ENCODE measurements at places on chromosomes 1 and 21. TPM values are rescaled to one million over a fixed set of nuclear protein-coding genes. Genes with fewer than 3 reads are reported as not detected.

GRCh38 chr1:10733474-10734366, 62.7 kb downstream of the CASZ1 start:
- DNase-seq, result no peak

DNA sequence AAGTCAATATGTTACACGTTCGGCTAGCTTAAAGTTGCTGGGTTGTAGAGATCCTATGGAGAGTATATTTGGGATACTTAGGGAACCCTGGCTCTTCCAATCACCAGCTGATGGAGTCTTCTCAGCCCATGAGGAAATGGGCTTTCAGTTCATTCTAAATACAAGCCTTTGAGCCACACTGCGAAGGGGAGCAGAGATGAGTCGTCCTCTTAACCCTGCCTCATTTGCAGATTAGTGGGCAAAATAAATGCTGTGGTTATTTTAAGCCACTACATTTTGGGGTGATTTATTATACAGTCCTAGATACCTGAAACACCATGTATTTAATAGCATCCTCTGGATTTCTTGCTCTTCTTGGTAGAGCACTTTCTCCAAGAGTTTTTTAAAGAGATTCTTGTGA, 19.0 kb upstream of the VCAM1 start:
- no peak for DNase-seq

DNA sequence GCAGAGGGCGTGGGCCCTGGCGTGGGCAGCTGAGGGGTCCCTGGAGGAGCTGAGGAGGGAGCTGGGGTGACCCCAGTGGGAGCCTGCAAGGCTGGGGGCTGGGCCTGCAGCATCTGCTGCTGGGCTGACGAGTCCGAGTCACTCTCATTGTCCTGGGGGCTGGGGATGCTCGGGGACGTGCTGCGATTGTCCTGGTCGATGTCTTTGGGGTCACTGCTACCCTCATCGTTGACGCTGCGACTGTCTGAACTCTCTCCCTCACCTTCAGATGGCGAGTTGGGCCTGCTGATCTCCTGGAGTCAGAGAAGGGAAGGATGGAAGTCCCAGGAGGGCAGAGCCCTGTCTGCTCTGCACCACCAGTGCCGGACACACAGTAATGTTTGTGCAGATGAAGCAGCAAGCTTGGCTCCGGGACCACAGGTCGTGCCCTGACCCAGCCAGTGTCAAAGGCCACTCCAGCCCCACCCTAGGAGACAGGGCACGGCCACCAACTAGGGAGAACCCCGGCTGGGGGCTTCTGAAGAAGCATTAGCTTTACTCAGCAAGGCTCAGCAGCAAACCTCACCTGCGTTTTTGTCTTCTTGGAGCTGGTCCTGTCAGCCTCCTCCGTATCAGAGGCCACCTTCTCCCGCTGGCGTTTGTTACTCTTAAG, 43.4 kb downstream of the SLC45A1 start:
- DNase-seq, result no peak

DNA sequence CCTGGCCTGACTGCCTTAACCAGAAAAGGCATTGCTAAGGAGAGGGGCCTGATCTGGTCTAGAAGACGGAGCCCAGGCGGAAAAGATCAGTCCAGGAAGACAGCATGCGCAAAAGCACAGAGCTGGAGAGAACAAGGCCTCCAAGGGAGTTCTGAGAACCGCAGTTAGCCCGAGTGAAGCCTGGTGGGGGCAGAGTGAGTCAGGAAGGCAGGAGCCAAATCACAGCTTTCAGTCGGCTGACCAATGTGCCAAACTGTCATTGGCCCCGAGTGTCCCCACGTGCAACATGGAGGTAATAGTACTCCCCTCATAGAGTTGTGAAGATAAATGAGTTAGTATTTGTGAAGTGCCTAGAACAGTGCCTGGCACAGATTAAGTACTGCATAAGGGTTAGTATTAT, 1.2 kb upstream of the TSPAN2 start:
- DNase-seq, result no peak

Gene CEP170
- total RNA-seq, result 163 TPM

- no peak for DNase-seq
Observed at GRCh38 chr1:94926126-94926914, 590 bp downstream of the CNN3 start.

DNA sequence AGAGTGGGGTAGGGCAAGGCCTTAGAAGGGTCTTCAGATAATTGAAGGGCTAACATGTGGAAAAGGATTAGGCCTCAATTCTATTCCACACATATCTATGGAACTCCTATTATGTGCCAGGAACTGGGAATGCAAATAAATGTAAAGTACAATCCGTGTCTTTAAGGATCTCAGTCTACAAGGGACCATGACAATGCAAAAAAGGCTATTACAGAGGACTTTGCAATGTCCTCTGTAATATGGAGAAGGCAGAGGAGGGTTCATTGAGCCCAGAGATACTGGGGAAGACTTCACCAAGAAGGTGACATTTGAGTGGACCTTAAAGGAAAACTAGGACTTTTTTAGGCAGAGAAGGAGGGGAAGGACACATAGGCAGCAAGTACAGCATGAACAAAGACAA, 4.5 kb upstream of the SCMH1 start:
- no peak for DNase-seq

- no peak for DNase-seq
Observed at GRCh38 chr1:164756741-164757140, 197.8 kb downstream of the PBX1 start.

Gene EPRS1
- 112 TPM for total RNA-seq

- no peak for DNase-seq
Observed at GRCh38 chr1:166165661-166166328, 1.0 kb downstream of the FAM78B start.

DNA sequence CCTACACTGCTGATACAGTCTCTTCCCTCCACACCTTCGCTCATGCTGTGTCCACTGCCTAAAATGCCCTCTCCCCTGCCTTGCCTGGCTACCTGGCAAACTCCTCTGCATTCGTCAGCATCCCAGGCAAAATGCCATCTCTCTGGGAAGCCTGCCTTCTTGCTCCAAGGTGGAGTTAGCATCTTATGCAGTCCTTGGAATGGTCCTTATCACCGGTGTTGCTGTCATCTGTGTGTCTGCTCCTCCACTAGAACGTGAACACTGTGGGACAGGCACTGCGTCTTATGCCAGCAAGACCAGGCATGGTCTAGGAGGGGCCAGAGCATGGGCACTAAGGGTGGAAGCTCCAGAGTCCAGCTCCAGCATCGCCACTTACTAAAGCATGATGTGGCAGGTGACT, 211.8 kb downstream of the MATN1 start:
- DNase-seq, result no peak

All from urinary bladder (tissue), 4 donors.